ENCODE measurements at places on chromosomes 16 and 17.
A peak's percentile ranks its signal among the peaks of the same experiment; 100 is the strongest.

DNA sequence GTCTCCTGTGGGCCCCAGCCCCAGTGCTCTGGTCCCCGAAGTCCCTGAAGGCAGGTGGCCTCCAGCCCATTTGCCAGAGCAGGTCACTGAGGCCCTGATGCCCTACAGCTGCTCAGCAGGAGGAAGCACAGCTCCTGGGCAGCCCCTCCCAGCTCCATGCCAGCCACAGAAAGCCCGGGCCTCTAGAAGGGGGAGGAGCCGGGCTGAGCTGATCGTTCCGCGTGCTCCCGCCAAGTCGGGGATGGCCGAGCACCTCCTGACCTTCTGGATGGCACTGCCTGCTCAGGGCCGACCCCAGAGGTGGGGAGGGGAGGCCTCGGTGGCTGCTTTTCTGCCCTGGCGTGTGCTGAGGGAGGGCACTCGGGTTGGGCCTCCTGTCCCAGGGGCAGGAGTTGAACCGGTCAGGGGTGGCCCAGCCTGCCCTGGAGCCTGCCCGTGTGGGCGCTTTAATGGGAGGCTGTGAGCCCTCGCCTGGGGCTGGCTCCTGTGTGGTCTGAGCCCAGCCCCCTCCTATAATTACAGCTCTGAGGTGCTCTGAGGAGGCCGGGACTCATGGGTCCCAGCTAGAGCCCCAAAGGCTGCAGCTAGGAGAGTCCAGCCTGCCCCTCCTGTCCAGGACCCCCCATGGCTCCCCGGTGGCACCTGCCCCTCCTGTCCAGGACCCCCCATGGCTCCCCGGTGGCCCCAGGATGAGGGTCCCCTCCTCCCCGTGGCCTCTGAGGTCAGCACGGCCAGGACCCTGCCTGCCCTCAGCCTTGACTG lies 29.7 kb downstream of the ZFPM1 start:
- DNase-seq: no peak

GRCh38 chr17:43477832-43478634 lies 5.7 kb upstream of the DHX8 start:
- DNase-seq: peak; percentile 91

- no peak for DNase-seq
Measured at GRCh38 chr17:7136266-7136877, 21.8 kb upstream of the ASGR2 start.

GRCh38 chr16:77946823-77947222 lies 75.5 kb upstream of the CLEC3A start:
- no peak for DNase-seq

GRCh38 chr16:25689137-25689836 lies 2.5 kb upstream of the HS3ST4 start:
- DNase-seq: no peak

- no peak for DNase-seq
Measured at GRCh38 chr17:43854498-43854897, 7.5 kb downstream of the CD300LG start.

- DNase-seq: no peak
Measured at GRCh38 chr16:57043248-57043647, 49.1 kb upstream of the CPNE2 start.

DNA sequence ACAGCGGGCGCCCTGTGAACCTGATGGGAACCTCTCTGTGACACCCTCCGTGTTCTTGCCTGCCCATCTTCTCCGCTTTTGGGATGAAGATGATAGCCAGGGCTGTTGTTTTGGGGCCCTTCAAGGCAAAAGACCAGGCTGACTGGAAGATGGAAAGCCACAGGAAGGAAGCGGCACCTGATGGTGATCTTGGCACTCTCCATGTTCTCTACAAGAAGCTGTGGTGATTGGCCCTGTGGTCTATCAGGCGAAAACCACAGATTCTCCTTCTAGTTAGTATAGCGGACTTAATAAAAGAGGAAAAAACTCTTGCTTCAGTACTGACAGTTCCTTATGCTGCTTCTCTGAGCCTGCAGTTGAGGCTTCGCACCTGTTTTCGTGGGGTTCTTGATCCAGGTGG lies 10.5 kb downstream of the CDK5RAP3 start:
- no peak for DNase-seq

DNA sequence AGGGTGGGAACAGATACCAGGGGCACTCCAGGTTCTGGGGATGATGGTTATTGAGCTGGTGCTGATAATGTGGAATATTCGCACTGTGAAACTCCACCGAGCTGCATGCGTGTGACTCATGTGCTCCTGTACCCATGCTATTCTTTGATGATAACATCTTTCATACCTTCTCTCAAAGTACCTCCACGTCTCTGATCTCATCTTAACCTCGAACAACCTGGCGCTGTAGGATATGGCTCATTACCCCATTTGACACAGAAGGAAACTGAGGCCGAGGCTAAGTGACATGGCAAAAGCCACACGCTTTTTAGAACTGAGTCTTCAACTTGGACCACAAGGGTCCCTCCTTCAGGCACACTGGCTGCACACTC lies 30.2 kb upstream of the MRPS23 start:
- no peak for DNase-seq

GRCh38 chr16:87855852-87856715 lies 13.2 kb downstream of the SLC7A5 start:
- DNase-seq: no peak

DNA sequence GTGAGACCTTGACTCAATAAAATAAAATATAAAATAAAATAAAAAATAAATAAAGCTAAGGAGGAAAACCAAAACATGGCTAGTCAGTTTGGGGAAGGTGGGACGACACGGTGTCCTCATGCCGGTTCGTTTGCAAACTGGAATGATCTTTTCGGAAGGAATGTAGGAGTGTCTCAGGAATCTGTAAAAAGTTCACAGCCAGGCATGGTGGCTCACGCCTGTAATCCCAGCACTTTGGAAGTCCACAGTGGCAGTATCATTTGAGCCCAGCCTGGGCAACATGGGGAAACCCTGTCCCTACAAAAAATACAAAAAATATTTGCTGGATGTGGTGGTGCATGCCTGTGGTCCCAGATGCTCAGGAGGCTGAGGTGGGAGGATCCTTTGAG lies 14.7 kb upstream of the RPTOR start:
- no peak for DNase-seq

- DNase-seq: no peak
Measured at GRCh38 chr17:76388966-76389888, 4.8 kb downstream of the SPHK1 start.

DNA sequence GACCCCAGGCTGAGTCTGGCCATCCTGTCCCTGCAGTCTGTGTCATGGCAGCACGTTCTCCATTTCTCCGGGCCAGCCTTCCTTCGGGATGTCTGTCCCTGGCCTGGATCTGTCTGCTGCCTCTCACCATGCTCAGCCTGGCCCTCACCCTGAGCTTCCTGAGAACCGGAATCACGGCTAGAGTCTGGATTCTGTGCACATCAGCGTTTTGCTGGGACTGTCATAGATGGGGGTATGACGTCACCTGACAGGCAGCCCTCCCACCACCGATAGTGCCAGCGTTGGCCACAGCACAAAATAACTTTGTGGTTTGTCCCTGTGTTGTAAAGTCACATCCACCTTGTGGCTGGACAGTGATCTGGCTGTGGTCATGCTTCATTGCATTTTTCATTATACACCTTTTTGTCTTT lies 59.2 kb downstream of the B9D1 start:
- DNase-seq: no peak

DNA sequence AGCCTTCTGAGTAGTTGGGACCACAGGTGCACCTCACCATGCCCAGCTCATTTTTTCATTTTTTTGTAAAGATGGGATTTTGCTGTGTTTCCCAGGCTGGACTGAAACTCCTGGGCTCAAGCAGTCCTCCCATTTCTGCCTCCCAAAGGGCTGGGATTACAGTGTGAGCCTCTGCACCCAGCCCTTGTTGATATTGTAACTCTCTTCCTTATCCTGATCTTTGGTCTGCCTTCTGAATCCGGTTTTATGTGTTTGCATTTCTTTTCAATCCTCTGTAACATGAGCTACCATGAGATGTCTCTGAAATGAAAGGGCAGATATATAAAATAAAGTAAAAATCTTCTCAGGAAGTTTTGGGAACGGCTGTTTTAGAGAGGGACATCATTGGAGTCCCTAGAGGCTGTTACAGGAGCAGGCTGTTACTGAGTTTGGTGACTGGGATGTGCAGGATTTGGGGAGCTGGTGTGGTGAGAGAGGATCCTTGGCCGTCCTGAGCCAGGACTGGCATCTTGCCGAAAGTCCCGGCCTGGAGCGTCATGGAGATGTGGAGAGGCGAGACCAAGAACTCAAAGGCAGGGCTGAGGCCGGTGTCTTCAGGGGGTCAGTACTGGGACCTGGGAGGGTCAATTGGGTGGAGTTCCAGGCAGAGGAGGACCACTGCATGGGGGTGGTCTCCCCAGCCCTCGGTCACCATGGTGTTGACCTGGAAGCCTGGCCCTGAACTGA lies 39.4 kb downstream of the ATP2C2 start:
- no peak for DNase-seq

DNA sequence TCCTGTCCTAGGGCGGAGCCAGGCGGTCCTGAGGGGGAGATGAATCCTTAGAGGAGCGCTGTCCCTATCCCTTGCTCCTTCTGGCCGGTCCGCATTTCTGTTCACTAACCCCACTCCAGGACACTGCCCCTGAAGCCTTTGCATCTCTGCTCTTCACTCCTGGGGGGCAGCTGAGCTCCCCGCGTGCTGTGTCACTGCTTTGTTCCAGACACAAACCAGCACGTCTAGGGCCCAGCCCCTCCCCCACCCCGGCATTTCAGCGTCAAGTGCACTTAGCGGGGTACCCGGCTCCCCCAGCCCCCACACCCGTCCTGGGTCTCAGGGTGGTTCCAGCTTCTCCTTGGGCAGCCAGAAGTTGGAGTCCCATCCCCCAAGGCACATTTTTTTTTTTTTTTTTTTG lies 8.9 kb downstream of the CORO6 start:
- no peak for DNase-seq
